ENCODE measurements at places on chromosomes 2 and 18.

GRCh38 chr2:130186391-130186790, 4.3 kb downstream of the MZT2B start:
- DNase-seq, result no peak

GRCh38 chr2:121346859-121347258, 61.9 kb upstream of the TFCP2L1 start:
- no peak for DNase-seq

- DNase-seq, result no peak
Observed at GRCh38 chr18:62556397-62556796, 33.6 kb downstream of the ZCCHC2 start.

DNA sequence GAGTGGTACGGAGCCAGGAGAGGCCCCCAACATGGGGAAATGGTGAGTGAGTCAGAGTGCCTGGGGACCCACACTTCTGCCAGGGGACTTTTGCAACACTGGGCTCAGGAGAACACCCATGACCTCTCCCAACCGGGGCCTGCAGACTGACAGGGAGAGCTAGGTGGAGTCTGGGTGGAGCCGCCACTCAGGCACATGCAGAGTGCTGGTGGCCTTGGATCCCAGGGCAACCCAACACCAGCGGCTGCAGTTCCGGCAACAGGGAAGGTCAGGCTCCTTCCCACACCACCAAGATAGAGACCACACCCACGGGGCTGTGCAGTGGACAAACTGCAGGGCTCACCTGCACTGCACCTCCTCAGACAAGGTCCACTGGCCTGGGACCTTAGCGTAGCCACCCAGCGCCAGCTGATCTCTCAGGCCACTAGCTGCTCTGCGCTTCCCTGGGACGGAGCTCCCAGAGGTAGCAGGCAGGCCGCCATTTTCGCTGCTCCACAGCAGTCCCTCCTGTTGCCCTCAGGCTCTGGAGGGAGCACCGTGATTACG, 99.0 kb downstream of the EFEMP1 start:
- no peak for DNase-seq

DNA sequence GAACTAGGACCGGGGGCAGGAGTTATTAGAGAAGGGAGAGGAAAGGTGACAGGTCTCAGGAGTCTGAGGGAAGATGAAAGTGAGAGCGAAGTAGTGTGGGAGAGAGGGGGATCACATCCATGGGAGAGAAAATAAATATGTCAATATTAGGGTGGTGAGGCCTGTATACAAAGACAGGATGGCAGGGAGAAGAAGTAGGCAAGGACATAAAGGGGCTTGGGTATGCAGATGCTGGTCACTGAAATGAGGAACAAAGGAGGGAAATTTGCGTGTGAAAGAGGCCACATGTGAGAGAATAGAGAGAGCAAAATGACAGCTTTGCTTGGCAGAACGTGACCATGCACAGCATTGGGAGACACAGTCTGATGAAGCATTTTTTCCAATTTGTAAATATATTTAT, 13.6 kb downstream of the METAP1D start:
- no peak for DNase-seq

DNA sequence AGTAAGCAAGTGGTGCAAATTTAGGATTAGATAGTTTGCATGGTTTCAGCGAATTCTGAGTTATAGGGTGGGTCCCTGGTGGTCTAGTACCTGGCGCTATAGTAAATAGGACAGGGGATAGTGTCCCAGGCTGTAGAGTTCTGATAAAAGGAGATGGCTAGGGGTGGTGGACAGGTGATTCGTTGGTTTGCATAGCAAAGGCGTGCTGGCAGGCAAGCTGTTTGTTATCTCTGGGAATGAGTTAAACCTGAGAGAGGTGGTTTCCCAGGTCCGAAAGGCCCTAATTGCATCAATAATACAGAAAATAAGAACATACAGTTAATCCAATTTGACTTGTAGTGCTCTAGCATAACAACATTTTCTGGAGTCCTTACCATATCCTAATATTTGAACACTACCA, 6.9 kb upstream of the ZDBF2 start:
- DNase-seq, result no peak

- no peak for DNase-seq
Observed at GRCh38 chr18:71020342-71021029, 731.6 kb downstream of the SOCS6 start.

GRCh38 chr2:39625193-39625926, 40.4 kb upstream of the TMEM178A start:
- DNase-seq, result no peak

- DNase-seq, result no peak
Observed at GRCh38 chr18:49399003-49399402, 61.4 kb downstream of the DYM start.

DNA sequence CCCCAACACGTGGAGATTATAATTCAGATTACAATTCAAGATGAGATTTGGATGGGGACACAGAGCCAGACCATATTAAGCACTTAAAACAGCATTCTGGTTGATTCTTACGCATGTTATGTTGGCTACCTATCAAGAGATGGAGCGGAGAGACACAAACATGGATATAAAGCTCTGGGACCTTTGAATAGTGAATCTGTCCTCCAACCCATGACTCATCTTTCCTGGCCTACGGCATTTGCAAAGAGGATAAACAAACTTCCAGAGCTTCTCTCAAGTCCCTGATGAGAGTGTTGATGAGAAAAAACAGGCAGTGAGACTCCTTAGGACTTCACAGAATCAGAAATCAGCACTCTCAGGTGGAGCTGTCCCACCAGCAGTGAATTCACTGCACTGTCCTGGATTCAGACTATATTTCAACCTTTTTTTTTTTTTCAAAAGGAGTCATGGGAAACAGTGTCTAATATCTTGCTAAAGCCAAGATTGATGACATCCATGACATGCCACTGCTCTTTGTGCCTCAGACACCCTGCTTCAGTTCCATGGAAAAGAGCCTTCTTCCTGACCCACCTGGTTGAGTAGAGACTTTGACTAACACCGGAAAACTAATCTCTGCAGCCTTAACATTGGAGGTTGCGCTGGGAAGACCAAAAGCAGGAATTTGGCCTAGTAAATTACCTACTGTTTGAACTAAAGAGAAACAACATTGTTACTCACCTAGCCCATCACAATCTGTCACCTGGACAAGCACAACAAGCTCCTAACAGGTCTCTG, 62.1 kb upstream of the NPAS2 start:
- no peak for DNase-seq

GRCh38 chr18:79452991-79453645, 57.4 kb downstream of the NFATC1 start:
- DNase-seq, result no peak

- peak; percentile 37 for DNase-seq
Observed at GRCh38 chr2:43184339-43184895, 42.0 kb downstream of the ZFP36L2 start.

DNA sequence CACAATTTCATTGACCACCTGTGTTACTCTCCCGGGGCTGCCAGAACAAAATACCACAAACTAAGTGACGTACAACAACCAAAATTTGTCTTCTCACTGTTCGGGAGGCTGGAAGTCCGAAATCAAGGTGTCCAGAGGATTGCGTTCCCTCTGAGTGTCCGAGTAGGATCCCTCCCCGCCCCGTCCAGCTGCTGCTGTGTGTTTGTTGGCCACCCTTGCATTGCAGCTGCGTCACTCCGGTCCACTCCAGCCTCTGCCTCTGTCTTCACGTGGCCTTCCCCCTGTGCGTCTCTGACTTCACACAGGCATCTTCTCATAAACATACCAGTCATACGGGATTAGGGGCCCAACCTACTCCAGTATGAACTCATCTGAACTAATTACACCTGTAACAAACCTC, 251.8 kb upstream of the SMIM21 start:
- no peak for DNase-seq

DNA sequence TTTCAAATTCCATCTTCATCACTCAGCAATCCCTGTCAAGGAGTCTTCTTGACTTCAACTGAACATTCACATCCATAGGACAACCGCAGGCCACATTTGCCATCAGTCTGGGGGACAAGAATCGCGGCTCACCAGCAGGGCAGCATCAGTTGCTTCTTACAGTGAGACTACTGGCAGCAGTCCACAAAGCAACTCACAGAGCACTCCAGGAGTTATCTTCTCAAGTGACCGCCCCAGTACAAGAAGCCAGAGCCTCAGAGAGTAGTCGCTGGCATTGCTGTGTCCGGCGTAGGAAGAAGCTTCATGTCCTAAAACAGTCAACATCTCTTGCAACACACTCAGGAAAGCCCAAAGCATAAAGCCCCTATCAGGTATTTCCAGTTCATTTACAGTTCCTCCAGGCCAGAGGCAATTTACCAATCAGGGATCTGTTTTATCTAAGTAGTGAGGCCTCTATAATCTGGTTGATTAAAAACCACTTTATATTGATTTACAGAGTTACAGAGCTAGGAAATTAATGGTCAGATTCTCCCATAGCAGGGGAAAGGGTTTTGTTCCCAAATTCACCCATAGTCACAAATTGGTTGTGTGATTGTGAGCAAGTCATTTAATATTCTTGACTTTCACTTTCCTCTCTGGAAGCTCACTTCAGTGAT, 177.3 kb downstream of the NBAS start:
- no peak for DNase-seq

- no peak for DNase-seq
Observed at GRCh38 chr2:88006912-88007439, 9.4 kb downstream of the RNU2-63P start.

DNA sequence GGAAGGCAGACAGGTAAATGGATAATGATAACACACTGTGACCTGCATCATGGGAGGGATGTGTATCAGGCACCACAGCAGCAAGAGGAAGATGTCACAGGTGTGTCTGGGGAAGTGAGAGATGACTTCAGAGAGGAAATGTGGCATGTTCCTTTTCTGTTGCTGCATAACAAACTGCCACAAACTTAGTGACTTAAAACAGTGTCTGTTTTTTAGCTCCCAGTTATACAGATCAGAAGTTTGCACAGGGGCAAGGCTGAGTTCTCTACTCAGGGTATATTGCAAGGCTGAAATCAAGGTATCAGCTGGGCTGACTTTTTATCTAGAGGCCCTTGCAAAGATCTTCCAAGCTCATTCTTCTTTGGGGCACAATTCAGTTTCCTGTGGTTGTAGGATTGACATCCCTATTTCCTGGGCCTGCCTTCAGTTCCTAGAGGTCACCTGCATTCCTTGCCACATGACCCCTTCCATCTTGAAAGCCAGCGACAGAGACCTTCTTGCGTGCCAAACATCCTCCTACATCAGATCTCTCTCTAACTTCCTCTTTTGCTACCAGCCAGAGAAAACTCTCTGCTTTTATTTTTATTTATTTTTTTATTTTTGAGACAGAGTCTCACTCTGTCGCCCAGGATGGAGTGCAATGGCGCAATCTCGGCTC, 2.1 kb upstream of the MAP3K2 start:
- DNase-seq, result no peak

DNA sequence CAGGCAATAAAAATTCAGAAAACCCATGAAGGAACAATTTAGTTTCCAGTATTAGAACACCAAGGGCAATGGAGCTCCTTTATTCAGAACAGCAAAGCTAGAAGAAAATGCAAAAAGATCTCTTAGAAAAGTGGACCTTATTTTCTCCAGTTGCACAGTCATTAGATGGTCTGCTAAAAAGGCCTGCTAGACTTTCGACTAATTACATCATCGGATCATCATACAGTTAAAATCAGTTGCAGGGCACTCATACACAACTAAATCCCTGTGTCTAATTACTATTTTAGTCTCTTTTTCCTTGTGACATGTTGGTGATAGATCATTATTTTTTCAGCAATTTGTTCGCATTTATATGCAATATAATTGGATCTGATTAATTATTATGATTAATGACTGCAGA, 425.3 kb downstream of the NR4A2 start:
- no peak for DNase-seq

- DNase-seq, result no peak
Observed at GRCh38 chr2:183495079-183495478, 370.8 kb downstream of the NUP35 start.

- no peak for DNase-seq
Observed at GRCh38 chr18:37435150-37435867, 130.3 kb downstream of the CELF4 start.

- no peak for DNase-seq
Observed at GRCh38 chr2:73284296-73285158, at the start of gene FBXO41. Gene FBXO41 (minus strand): TSS chr2:73284478. CDS start chr2:73269630, 14,848 bp downstream.

DNA sequence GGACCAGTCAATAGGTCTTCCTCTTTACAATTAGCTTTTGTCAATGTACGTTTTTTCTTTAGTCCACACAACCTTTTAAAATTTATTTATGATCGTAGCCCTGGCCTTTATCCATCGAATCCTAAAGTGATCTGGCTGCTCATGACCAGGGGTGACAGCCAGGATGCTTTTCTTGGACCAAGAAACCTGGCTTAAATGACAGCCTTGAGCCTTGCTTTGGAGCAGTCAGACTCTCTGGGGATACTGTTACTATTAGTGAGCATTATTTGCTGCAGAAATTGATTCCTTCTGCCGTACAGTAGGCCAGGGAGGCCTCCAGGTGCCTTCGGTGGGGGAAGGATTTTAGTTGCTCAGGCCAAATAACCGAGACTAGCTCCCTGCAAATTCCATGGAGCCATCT, 70.2 kb downstream of the AGAP1 start:
- DNase-seq, result no peak

- no peak for DNase-seq
Observed at GRCh38 chr2:160583813-160584537, 90.4 kb upstream of the RBMS1 start.

- DNase-seq, result no peak
Observed at GRCh38 chr18:74698881-74699280, 101.2 kb downstream of the ZNF407 start.
